ENCODE measurements at places on chromosomes 3 and 15. TPM values are rescaled to one million over a fixed set of nuclear protein-coding genes. Genes with fewer than 3 reads are reported as not detected.

- DNase-seq: no peak
These were observed 20.9 kb downstream of the PSTPIP1 start for GRCh38 chr15:77015646-77016320.

GRCh38 chr3:59531994-59532393 lies 482.2 kb upstream of the CFAP20DC start:
- DNase-seq: no peak

DNA sequence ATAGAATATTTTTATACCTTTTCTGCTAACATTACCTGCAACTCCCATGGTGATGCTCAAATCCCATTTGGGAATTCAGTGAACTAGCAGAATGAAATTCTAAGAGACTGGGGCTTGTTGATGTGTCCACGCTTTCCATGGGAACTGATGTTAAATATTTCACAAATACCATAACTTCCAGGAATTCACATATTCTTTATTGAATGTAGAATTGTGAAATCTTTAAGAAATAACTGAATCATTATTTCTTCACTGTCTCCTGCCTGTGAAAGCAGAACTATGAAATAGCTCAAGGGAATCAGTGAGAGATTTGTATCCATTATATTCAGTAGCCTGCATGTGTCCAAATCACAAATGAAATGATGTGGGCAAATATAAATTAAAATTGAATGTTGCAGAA lies 130.8 kb downstream of the SERPINI1 start:
- no peak for DNase-seq

- DNase-seq: no peak
These were observed 44.6 kb downstream of the ANKRD28 start for GRCh38 chr3:15753056-15753710.

GRCh38 chr3:88930611-88931010 lies 176.8 kb upstream of the EPHA3 start:
- DNase-seq: no peak

GRCh38 chr3:115233021-115233420 lies 85.9 kb upstream of the ZBTB20 start:
- no peak for DNase-seq

GOLGA8S gene
- 0.39 TPM for total RNA-seq

- DNase-seq: no peak
These were observed 737.4 kb downstream of the ZNF385D start for GRCh38 chr3:21013566-21013965.

DNA sequence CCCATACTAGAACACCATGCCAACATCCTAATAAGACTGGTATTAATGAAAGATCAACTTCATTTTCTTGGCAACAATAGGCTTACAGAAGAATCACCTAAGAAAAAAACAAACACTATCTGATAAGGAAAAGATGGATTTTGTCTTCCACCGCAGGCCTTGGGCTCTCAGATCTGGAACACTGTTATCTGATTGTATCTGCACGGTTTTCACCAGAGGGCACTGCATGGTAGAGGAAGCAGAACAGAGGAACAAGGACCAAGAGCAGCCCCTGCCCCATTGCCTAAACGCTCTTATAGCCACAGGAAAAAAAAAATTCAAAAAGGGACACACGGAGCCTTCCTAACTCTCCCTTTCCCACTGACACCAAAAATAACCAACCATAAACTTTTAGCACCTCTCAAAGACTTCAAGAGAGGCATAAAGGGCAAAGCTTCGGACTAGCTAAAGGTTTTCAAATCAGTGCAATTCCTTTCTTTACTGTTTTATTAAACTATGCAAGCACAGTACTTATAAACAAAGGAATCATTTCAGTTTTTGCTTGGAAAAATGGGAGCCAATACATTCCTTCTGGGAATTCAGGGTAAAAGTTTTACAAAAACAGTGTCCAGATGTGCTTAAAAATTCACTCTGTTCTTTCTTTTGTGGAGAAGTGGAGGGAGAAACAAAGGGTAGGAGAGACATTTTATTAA lies 23.3 kb downstream of the IL17RD start:
- DNase-seq: peak; percentile 47

DNA sequence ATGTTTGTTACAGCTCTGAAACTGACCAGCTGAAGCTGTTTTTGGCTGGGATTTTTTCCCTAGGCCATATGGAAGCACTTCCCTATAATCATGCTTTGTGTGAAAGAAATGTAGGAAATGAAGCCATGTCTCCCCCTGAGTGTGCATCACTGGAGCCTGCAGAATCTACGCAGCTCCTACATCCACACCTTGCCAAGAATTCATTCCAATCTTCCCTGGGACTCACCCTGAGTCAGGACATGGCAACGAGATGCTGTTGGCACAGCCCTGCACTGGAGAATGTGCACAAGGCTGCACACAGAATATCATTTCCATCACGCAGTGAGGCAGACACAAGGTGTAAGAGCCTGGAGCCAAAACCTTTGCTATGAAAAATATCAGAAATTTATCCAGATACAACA lies 189.5 kb downstream of the ADAMTSL3 start:
- peak; percentile 90 for DNase-seq

- DNase-seq: no peak
These were observed 75.1 kb downstream of the ARRDC4 start for GRCh38 chr15:98035577-98036010.

PIF1 gene
- 4.0 TPM for total RNA-seq
